ENCODE measurements at places on chromosomes 7 and 10.

DNA sequence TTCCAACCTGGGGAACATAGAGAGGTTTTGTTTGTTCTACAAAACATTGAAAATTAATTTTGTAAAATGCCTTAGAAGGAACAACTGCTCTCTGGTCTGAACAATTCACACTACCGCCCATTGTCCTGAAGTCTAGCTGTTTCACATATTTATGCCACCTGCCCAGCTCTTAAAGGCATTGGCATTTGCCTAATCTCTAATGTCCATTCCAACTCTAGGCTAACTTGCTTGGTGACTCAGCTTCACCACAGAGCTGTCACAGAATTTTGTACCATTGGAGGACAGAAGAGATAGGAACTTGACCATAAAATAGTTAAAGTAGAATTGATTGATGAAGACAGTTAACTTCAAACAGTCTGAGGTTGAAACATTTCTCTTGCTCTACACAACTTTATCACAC, 53.5 kb upstream of the PPP1R17 start:
- no peak for DNase-seq

DNA sequence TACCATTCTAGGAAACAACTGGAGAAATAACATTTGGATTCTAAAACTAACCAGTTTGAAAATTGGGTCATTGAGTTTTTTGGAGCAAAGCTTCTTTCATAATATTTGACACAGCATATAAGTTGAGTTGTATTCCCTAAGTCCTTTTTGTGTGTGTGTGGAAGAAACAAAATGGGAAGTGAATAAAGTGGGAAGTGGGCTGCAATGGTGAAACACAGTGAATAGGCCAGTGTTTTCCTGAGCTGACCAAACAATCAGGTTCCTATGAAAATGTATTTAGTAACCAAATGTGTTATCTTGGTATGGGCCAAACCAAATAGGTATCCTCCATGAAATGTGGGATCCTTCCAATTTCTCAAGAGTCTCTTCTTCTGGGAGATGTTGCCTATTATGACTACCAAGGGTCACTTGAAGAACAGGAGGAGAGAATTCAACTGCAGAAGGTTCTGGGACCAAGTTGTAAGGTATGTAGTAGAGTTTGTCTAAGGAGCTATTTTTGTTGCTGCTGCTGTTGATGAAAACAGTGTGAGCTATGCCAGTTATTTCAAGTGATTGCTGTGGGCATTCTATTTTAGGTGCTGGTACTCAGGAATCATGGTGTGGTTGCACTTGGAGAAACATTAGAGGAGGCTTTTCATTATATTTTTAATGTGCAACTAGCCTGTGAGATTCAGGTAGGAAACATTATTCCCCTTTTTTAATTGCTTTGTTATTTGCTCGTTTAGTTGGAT, 88.3 kb upstream of the MXI1 start:
- DNase-seq = no peak

GRCh38 chr7:91431601-91432000, 167.4 kb downstream of the FZD1 start:
- no peak for DNase-seq

DNA sequence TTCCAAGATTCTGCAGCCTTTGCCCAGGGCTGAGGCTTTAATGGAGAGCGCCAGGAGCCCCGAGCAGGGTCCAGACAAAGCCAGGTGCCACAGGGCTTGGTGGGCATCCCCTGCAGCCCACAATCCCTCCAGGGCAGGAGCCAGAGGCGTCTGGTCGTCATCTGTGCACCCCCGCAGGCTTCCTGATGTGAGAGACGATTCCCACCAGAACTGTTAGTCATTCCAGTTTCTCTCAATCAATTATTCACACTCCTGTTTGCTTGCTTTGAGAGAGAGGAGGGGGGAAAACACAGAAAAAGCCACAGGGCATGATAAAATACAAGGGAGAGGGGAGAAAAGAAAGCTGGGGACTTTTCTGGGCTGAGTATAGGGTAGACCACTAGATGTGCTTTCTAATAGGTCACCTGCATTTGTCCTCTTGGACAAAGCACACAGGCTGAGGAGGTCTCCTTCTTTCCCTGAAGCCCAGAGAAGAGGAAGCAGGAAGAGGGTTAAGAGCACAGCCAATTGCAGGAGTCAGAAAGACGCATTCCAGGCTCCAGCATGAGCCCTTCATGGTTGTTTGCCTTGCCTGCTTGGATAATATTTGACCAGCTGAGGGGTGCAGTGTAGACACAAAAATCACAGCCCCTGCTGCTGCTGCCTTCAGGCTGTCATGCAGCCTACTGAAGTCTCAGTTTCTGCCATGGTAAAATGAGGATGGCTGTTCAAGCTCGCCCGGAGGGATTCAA, 194.4 kb downstream of the PLXNA4 start:
- DNase-seq = no peak

DNA sequence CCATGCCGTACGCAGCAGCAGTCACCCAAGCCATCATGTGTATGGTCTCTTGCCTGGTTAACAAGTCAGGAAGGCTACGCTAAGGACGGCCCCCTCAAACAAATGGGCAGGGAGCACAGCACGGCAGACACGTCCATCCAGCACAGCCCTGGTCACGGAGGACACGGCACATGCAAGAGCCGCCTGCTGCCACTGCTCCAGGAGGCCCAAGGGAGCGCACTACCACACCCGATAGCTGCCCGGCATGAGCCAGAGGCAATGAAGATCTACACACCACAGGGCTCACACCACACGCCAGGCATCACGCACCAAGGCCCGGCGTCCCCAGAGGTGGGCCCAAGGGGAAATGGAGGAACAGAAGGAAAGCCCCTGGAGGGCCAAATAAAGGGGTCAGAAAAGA, 134.2 kb downstream of the MAD1L1 start:
- no peak for DNase-seq

- DNase-seq = no peak
Observed at GRCh38 chr10:126373147-126373546, 15.1 kb downstream of the ADAM12 start.

DNA sequence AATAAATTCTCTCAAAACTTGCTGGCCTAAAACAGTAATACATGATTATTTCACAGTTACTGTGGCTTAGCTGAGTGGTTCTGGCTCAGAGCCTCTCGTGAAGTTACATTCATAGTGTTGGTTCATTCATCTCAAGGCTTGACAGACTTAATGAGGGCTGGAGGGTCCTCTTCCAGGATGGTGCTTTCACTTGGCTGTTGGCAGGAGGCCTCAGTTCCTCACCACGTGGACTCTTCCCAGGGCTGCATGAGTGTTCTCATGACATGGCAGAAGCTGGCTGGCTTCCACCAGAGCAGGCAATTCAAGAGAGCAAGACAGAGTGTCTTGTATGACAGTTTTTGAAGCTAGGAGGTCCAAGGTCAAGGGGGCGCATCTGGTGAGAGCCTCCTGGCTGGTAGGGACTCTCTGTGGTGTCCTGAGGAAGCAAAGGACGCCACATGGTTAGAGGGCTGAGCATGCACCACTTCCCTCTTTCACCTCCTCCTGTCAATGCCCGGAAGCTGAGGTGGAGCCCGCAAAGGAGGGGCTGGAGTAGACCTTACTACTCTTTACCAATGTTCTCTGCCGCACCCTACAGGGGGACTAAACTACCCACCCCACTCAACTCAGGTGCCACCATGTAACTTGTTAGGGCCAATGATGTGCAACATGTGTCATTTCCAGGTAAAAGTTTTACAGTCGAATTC, 58.2 kb upstream of the YAE1 start:
- no peak for DNase-seq

DNA sequence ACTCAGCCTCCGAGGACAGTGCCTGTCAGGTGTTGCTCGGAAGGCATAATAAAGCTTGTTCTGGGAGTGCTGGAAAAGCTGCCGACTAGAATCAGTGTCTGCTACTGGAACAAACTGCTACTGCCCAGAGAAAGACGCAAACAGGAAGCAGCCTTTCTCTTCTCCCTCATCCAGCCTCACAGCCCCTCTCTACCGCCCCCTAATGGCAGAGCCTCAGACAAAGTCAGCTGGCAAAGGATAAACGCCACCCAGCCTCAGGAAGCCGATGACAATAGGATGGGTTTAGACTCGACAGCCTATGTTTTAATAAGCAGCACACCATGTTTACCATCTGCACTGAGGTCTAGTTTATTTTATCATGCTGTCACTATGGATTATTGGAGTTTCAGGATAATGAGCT, 169.5 kb upstream of the LYZL1 start:
- no peak for DNase-seq

DNA sequence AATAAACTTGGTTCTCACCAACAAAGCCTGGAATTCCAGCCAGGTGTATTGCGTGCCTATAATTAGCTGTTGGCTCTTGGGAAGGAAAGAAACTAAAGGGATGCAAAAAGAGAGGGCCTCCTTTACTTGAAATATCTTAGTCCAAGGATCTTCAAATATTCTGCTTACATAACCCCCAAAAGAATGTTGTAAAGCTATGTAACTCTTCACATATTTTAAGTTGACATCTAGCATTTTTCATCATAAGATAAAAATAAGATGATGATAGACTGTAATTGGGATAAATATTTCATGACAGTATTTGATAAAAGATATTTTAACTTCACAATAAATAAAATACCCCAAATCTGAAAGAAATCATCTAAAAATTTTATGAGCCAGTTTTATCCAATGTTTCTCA, 52.5 kb upstream of the SEPTIN7 start:
- no peak for DNase-seq

- no peak for DNase-seq
Observed at GRCh38 chr10:48404646-48405045, 98.2 kb downstream of the MAPK8 start.

DNA sequence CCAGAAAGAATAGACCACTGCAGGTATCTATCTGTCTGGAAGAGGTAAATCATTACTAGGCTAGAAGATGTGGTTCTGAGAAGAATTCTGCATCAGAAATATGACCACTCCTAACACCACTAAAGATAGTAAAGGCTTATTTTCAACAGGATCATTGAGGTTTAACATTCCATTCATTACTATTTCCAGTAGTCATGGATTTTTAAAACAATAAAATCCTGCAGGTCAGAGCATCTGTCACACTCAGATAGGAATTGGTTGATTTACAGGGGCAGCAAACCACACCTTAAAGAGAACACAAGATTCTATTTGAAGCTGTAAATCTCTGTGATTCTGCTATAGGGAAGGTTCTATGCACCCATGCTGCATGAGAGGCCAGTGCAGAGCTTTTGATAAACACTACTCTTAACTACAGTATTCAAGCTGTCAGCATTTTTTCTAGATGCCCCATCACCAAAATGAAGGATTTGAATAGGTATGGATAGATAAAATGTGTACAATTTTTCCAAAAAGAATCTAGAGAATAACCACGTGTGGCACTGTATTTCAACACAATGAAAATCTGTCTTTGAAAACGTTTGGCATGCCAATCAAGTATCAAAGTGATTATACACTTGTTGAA, 14.6 kb downstream of the LRRC17 start:
- no peak for DNase-seq

- no peak for DNase-seq
Observed at GRCh38 chr7:158246960-158247673, 340.5 kb downstream of the PTPRN2 start.

- no peak for DNase-seq
Observed at GRCh38 chr7:105808703-105809590, 67.5 kb downstream of the ATXN7L1 start.

DNA sequence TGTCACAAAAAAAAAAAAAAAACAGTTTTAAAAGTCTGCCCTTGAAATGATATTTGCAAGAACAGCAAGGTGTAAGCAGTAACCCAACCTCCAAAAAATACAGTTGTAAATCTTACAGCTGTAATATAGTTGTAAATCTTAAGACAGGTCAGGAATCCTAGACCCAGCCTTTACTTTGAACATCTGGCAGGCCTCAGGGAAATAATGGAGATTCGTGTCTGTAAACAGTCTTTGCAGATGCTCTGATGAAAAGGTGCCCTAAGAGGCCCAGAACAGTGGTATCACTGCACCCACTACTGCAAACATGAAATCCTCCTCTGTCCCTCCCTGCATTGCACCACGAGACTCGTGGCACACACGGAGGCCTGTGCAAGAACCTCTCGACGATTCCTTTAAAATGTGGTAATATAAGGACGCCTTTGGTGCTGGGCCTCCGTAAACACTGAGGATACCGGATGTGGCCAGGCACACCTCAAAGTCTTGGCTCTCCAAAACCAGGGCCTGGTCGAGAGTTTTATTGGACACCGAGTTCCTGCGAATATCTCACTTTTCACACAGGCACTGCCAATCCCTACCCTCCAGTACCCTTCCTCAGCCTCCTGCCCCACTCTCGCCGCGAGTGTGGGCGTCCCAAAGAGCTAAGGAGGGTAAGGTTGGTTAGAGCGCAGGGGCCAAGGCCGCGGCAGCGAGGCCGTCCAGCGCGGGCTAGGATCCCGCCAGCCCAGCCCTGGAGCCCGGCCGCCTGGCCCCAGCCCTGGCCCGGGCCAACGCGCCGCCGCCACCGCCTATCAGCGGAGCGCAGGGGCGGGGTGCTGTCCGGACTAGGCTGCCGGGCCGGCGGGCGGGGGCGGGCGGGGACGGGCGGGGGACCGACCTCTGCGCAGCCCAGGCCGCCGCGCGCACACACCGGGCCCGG, at the start of gene REEP3:
Gene REEP3 (plus strand): TSS at position 902 of the 916 bp plus-strand sequence. CDS start 145 bp downstream, outside the sequence.
- DNase-seq = peak; percentile 63

DNA sequence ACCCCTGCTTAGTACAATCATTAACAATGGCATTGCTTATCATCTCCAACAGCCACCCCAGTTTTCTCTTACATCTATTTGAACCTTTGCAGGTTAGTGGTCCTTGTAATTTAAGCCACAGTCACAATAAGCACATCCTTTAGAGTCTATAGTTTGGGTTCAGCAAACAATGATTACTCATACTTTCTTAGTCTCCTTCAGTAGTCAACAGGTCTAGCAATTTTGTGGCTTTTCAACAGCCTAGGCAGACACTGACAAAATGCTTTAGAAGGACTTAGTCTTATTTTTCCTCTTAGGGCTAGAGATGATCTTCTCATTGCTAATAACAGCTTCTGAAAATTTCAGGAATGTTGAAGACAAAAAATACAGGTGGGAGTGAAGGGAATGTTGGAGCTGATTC, 32.3 kb upstream of the FAM204A start:
- DNase-seq = no peak

DNA sequence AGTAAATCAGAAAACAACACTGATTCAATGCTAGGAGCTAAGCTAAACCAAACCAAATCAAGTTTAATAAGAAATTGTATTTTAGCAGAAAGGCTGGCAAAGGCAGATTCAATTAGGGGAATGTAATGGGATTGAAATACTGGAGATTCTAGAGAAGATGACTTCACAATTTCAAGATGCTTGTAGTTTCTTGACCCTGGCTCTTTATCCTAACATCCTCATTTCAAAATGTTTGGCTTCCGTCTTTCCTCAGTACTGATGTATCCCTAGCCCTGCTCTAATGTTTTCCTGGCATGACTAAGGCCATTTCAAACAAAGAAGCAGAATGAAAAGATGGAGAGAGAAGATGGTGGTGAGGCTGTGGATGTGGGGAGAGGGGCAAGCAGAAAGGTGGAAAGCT, 2.7 kb upstream of the JCAD start:
- DNase-seq = no peak

DNA sequence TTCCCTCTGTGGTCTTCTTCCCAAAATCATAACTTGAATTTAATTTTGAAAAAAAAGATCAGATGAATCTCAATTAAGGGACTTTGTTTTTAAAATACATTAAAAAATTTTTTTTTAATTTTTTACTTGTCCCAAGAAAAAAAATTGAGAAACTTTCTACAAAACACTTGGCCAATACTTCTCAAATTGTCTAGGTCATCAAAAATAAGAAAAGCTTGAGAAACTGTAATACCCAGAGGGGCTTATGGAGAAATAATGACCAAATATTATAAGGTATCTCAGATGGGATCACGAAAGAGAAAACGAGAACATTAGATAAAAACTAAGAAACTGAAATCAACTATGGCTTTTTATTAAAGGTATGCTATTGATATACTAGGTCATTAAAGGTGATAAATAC, 835.0 kb downstream of the GATA3 start:
- DNase-seq = no peak

Data from T1000 (cell line).